ENCODE measurements at places on chromosomes 1 and 21.

- no peak for DNase-seq
Observed at GRCh38 chr21:32626621-32627196, 14.5 kb upstream of the CFAP298 start.

GRCh38 chr1:17307946-17308345, at the start of gene PADI4:
TSS of gene PADI4 (plus strand) at chr1:17308197. CDS start at chr1:17308223, 26 bp downstream.
- no peak for DNase-seq

DNA sequence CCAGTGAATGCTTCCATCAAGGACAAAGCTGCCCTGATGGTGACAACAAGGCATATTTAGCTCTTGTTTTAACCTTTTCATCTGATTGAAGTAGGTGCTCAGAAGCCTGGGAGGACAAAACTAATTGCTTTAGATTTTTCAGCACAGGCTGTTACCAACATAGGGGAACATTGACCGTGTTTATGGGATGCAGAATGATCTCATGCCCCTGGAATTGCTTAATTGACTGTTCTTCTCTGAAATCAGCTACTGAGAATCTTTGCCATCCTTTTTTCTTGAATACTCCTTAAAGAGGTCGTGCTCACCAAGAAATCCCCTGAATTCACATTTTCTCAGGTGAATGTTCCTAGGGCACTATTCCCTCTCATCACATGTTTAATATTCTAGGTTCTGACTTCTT, 95.9 kb upstream of the CCDC190 start:
- DNase-seq, result no peak

DNA sequence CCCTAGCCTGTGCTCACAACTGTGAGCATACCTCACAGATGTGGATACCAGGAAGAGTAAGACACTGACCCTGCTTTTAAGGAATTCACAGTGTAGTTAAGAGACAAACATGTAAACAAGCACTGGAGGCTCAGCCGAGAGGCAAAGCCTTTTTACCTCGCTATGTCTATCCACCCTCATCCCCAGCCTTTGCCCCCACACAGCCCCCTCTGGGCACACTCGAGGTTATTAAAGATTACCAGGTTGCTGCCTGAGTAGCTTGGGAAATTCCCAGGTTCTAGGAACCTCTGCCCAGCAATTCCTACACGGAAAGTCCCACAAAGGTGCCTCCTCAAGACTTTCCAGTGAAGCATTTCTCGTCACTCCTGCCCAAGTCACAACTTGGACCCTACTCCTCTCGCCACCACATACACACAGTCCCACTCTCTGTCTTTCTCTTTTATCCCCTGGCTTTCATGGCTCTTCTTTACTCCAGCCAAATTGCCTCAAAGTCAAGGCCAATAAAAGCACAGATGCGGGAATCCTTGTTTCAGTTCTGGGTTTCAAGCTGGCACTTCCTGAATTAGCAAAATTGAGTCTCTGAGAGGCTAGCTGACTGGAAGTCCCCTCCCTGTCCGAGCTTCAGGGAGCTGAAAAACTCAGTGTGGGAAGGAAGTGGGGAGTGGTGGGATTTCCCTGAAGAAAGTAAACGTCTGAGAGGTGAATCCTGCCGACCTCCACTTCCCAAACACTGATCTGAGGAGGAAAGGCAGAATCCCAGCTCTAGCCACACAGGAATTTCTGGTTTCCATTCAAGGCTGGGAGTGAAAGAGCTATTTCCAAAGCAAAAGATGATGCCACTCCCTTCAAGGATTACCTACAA, 7.6 kb downstream of the DENND2D start:
- no peak for DNase-seq

GRCh38 chr21:17989780-17990179, 170.6 kb upstream of the C21orf91 start:
- no peak for DNase-seq

- DNase-seq, result peak; percentile 53
Observed at GRCh38 chr1:24562625-24563024, 6.7 kb downstream of the NCMAP start.

GRCh38 chr1:162855461-162856150, 5.4 kb downstream of the CCDC190 start:
- no peak for DNase-seq

GRCh38 chr1:117260761-117261423, 50.2 kb upstream of the VTCN1 start:
- no peak for DNase-seq

DNA sequence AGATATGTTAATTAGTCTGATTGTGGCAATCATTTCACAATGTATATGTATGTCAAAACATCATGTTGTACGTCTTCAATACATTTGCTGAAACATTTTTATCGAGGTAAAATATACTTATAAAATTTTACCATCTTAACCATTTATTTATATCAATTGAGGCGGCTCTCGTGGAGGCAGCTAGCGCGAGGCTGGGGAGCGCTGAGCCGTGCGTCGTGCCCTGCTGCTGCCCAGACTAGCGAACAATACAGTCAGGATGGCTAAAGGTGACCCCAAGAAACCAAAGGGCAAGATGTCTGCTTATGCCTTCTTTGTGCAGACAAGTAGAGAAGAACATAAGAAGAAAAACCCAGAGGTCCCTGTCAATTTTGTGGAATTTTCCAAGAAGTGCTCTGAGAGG, 202.5 kb upstream of the PBX1 start:
- no peak for DNase-seq

DNA sequence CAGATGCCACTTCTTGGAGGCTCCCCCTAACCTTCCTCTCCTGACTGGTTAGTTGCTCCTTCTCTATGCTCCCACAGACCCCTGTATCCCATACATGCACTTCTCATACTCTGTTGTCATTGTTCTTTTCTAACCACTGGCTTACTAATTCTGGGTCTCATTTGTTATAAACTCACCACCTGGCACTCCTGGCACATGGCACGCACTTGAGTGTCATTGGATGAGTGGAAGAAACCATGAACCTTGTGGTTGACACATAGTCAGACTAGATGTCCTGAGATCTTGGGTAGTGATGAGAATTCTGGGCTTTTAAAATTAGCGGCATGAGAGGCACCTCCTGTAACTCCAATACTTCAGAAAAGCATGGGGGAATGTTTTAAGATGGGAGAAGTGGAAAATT, 49.3 kb downstream of the TRIM62 start:
- DNase-seq, result no peak

GRCh38 chr1:216014086-216014485, 409.2 kb downstream of the USH2A start:
- DNase-seq, result no peak

GRCh38 chr1:88744142-88744541, 60.1 kb downstream of the PKN2 start:
- no peak for DNase-seq

- no peak for DNase-seq
Observed at GRCh38 chr21:41921021-41921420, 32.8 kb downstream of the C2CD2 start.

GRCh38 chr1:228346731-228347130, 59.9 kb downstream of the TRIM11 start:
- no peak for DNase-seq

DNA sequence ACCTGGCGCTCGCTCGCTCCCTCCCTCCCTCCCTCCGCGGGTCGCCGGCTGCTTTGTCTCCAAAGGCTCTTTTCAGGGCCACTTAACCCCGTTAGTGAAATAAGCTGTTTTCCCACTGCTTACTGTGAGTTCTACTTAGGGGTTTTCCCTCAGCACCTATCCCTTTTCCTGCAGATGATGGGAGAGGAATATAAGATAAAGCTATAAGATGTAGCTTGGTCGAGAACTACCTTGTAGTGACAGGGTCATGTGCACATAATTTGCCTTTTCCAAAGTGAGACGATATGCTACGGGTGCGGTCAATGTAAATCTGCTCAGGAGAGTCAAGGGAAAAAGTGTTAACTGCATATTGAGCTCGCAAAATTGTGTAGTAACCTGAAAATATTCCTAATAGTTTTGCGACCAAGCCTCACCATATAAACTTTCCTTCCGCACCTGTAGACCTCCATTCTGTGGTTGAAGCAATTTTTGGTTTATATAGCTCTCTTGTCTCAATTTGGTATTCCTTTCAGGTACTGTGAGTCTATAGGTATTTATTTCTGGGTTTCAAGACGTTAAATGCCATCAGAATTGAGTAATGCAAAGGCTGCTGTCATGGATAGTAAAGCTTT, 55.8 kb upstream of the BOLA1 start:
- DNase-seq, result no peak

GRCh38 chr1:81437213-81437612, 363.5 kb upstream of the ADGRL2 start:
- no peak for DNase-seq

DNA sequence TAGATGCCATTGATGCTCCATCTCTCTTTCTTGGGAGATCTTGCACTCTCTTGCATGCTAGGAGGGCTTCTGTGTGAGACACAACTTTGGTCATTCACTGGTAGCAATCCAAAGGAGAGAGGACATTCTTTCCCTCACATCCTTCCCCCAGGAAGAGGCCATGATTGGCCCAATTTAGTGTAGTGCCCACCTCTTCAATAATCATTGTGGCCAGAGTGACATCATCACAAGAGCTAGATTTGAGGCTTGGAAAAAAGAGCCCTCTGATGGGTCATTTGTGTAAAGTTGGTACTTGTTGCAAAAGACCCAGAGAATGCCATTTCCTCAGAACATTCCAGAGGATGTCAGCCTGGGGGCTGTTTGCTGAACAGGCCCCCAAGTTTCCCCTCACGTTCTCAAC, 30.2 kb downstream of the S100A6 start:
- no peak for DNase-seq

GRCh38 chr1:61892977-61893376, 150.7 kb downstream of the PATJ start:
- no peak for DNase-seq

GRCh38 chr1:59947047-59947938, 20.7 kb upstream of the CYP2J2 start:
- peak; percentile 74 for DNase-seq

- no peak for DNase-seq
Observed at GRCh38 chr21:41610042-41610839, 102.3 kb upstream of the TMPRSS2 start.

- no peak for DNase-seq
Observed at GRCh38 chr1:107132195-107132594, 8.6 kb upstream of the NTNG1 start.

DNA sequence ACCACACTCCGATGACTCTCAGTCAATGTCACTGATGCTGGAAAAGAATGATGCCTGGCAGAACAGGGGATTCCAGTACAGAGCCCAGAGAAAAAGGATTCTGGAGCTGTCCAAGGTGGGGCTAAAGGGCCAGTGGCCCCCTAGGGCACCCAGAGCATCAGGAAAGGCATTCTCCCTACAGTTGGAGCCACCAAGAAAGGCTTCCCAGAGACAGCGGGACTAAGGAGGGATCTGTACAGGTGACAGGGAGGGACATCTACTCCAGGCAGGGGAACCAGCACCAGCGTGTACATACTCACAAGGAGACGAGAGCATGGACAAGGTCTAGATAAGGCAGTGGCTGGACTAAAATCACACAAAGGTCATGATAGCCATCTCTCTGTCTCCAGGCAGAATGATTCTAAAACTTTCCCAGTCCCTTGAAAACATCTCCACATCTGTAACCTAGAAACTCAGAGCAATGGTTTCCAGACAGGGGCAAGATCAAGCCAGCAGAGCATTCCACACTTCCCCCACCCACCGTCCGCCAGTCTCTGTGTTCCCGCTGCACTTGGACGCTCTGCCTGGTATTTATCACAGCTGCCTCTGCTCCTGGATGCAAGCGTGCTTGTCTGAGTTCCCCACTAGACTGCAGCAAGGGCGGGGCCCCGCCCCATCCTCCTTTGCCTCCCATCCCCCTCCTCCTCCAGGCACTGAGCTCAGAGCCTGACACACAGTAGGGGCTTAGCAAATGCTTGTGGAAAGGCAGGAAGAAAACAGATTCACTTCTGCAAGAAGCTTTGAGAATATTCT, 111.6 kb upstream of the ZC3H12A start:
- no peak for DNase-seq

DNA sequence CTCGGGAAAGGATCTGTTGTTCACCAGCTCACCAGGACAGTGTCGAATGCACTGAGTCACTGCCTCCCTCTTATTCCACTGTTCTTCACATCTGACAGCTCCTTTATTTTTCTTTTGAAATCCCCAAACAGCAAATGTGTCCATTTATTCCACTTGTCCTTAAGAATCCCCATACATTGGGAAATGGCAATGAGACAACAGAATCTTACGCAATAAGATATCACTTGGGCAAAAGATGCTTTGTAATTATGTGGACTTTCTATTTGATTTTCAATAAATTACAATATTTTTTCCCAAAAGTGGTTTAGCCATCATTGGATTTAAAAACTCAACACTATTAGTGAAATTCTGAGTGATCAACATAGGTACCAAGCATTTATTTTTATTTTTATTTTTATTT, 3.7 kb downstream of the KRTAP20-2 start:
- no peak for DNase-seq

- DNase-seq, result no peak
Observed at GRCh38 chr21:36092681-36093080, 22.9 kb downstream of the CBR1 start.

DNA sequence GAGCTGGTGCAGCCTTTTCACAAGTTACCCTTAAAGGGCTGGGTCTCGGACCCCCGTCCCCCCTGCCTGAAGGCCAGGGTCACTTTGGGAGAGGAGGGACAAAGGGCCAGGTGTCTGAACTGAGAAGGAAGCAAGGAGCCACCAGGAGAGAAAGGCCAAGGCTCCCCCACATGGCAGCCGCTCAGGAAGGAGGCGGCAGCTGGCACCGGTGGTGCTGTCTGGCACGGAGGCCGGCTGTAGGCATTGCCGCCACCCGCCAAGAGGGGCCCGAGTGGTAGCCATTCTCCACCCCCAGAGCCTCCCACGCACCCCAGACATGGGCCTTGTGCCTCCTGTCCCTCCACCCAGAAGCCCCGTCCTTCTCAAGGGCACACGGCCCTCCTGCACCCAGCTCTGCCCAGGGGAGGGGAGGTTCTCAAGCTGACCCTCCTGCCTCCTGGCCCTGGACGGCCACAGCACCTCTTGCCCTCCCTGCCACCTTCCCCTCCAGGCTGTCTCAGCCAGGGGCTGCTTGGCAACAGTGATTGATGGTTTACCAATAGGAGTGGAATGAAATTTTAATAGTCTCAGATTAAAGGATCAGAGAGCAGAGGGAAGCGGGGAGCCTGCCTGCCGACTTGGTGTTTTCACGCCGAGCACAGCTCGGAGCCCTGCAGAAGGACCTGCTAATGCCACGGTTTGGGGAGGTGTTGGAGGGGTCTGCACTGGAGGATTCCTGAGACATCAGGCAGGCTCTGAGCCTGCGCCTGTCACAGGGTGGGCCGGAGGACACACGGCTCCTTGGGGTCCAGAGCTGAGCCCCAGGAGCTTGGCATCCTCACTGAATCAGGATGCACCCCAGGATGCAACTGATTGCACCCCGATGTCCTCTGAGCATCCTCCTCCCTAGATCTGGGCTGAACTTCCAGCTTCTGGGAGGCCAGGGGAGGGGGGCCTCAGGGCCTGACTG, 211.9 kb upstream of the VAMP3 start:
- DNase-seq, result no peak

DNA sequence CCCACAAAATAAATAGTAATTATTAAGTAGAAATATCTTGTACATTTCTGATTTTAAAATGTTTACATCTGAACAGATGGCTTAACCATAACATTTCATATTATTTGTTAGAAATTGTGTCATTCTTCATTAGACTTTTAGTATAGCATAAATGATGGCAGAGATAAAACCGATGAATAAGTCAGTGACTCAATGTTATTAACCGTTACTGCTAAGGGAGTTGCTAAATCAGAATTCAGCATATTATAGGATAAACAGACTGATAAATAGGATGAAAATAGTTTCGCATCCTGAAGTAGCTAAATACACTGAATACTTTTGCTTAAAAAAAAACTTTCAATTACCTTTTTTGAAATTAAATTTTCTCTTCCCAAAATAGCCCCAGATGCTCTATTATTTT, 610.6 kb upstream of the ZP4 start:
- DNase-seq, result no peak

- DNase-seq, result no peak
Observed at GRCh38 chr1:206923009-206923960, 1.5 kb upstream of the FCMR start.

- no peak for DNase-seq
Observed at GRCh38 chr1:18217398-18218043, 109.9 kb downstream of the IGSF21 start.
